ENCODE measurements at places on chromosomes 11 and 22.

GRCh38 chr11:95123556-95123955, 33.9 kb downstream of the ENDOD1 start:
- no peak for DNase-seq

DNA sequence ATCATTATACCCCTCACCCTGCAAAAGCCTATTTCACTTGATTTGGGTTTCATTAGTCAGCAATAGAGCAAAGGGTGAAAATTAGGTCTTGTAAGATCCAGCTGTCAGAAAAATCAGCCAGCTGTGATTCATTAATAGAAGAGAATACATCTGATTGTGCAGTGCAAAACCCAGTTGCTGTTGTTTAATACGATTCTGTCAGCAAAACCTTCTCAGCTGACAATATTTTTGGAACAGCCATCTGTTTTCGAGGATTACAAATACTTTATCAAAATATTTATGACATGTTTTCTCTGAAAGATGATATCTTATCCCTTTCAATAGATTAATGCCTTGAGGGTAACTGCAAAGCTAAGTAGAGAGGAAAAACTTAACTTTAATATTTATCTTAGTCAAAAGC, 1354.0 kb upstream of the RAG2 start:
- DNase-seq: no peak

GRCh38 chr22:16932577-16932976, 75.4 kb downstream of the GAB4 start:
- no peak for DNase-seq

GRCh38 chr11:115502636-115503082, 1.6 kb downstream of the CADM1 start:
- DNase-seq: no peak

- no peak for DNase-seq
Observed at GRCh38 chr11:70536051-70536877, 137.9 kb downstream of the CTTN start.

DNA sequence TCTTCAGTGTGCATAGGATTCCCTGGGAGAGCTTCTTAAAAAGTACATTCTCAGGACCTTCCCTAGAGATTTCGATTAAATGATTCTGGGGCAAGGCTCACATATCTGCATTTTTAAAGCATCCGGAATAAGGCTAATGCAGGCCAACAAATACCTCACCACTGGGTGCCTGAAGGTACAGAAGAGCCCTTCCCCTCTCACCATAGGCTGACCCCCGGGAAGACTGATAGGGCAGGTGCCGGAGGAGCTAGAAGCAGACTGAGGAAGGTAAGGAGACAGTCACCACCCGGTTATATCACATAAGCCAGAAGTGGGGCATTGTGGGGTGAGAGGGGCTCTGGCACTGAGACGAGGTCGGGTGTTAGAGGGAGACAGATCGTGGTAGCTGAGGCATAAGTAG, 1059.3 kb downstream of the NTM start:
- no peak for DNase-seq
